ENCODE measurements at places on chromosomes 7 and 10.

- DNase-seq, result no peak
Observed at GRCh38 chr7:15407910-15408309, 153.9 kb downstream of the AGMO start.

DNA sequence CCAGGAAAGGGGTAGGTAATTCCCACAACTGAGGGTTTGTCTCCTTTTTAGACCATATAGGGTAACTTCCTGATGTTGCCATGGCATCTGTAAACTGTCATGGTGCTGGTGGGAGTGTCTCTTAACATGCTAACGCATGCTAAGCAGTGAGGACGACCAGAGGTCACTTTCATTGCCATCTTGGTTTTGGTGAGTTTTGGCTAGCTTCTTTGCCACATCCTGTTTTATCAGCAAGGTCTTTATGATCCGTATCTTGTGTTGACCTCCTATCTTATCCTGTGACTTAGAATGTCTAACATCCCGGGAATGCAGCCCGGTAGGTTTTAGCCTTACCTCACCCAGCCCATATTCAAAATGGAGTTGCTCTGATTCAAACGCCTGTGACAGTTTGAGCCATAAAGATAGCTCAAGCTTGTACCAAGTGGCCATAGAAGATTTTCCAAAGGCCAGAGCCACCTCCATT, 176.0 kb upstream of the NAMPT start:
- DNase-seq, result no peak

DNA sequence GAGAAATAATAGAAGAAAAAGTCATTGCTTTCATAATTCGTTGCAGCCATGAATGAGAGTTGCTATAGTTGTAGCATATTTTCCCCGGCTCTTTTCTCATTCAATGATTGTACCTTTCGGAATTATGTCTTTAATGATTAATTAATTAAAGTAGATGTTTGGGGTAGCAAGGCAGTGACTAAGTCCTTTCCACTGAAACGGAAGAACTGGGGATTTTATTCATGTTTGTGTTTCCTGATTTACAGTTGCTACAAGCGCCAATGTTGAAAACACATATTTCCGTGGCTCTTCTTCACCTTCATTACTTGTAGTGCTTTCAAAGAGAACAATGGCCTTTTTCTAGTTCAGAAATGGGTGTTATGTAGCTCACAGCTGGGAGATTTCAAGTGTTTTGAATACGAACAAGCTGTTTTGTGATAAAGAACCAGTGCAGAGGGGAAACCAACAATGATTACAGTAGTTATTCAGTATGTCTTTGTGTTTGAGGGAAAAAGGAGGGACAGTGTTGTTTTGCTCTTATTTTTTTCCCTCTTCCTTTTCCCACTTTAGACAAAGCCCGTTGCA, 153.5 kb downstream of the NSUN6 start:
- no peak for DNase-seq

GRCh38 chr7:25894902-25895791, 256.9 kb upstream of the NFE2L3 start:
- no peak for DNase-seq

DNA sequence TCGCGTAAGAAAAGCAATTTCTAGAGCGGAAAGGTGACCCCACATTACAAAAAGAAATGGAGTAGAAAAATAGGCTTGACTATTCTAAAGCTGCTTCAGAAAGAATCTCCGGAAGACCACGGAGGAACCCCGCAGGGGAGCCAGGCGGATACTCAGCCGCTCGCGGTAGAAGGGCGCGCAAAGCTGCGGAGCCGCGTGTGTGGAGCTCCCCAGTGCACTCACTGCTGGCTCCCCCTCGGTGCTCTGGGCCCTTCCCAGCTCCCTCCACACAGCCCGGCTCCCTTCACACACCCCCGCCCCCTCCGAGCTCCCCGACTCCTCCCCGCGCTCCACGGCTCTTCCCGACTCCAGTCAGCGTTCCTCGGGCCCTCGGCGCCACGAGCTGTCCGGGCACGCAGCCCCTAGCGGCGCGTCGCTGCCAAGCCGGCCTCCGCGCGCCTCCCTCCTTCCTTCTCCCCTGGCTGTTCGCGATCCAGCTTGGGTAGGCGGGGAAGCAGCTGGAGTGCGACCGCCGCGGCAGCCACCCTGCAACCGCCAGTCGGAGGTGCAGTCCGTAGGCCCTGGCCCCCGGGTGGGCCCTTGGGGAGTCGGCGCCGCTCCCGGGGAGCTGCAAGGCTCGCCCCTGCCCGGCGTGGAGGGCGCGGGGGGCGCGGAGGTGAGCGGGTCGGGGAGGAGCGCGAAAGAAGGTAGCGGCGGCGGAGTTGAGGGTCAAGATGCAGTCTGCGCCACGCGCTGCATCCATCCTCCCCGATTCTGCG, at the start of gene STEAP2:
TSS of gene STEAP2 (plus strand) at position 350 of the 758 bp plus-strand sequence. CDS start 13,343 bp downstream, outside the sequence.
- DNase-seq, result peak; percentile 86

DNA sequence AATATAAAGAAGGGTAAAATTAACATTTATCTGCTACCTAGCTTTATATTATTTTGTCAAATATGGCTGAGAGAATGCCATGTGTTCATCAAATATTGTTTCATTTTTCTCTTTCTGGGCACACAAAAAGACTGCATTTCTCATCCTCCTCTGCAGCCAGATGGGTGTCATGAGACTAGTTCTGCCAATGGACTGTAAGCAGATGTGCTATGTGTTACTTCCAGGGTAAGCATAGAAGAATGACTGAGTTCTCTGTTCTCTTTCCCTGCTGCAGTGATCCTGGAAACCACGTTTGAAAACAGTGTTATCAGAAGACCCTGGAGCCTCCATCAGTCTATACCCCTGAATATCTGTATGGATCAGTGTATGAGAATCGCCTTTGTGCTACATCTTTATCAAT, 24.1 kb upstream of the SLK start:
- no peak for DNase-seq

GRCh38 chr10:116632596-116633215, 12.0 kb downstream of the PNLIPRP2 start:
- DNase-seq, result no peak

DNA sequence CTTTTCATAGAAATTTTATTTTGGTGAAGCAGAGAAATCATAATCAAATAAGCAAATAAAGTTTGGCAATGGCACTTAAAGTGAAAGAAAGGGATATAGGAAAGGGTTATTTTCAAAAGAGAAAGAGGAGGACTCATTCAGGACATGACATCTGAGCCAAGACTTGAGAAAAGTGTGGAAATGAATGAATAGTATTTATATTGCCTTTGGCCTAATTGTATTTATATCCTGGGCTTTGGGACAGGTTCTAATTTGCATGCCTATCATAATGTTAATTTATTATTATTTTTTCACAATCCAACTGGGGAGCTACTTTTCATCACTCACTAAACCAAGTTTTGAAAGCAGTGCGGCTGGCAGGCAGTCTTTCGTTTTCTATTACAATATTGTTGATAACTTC, 376.8 kb downstream of the HGF start:
- DNase-seq, result no peak

GRCh38 chr7:107312418-107312817, 143.6 kb downstream of the HBP1 start:
- DNase-seq, result no peak

- no peak for DNase-seq
Observed at GRCh38 chr10:48495282-48496045, 109.4 kb downstream of the ARHGAP22 start.

DNA sequence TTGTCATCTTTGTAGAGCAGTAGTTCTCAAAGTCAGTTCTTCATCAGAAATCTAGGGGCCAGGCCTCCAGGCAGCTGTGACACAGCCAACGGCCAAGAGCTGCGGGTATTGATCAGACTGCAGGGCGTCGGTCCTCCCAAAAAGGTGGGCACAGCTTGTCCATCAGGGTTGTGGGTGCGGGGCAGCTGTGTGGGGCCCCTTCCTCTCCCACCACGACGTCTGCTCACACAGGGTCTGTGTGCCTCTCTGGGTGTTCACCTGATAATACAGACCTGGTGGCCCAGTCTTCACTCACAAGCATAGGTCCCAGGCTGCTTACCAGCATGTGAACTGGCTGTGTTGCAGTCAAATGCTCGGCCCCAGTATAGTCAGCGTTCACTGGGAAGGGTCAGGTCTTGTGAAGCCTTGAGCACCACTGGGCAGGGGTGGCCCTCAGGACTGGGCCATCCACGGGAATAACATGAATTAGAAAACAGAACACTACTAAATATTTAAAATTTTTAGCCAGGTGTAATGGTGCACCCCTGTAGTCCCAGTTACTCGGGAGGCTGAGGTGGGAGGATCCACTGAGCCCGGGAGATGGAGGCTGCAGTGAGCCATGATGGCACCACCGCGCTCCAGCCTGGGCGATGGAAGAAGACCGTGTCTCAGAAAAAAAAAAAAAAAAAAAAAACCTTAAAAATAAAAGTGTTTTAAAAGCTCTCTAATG, 102.8 kb upstream of the DIP2C start:
- no peak for DNase-seq

DNA sequence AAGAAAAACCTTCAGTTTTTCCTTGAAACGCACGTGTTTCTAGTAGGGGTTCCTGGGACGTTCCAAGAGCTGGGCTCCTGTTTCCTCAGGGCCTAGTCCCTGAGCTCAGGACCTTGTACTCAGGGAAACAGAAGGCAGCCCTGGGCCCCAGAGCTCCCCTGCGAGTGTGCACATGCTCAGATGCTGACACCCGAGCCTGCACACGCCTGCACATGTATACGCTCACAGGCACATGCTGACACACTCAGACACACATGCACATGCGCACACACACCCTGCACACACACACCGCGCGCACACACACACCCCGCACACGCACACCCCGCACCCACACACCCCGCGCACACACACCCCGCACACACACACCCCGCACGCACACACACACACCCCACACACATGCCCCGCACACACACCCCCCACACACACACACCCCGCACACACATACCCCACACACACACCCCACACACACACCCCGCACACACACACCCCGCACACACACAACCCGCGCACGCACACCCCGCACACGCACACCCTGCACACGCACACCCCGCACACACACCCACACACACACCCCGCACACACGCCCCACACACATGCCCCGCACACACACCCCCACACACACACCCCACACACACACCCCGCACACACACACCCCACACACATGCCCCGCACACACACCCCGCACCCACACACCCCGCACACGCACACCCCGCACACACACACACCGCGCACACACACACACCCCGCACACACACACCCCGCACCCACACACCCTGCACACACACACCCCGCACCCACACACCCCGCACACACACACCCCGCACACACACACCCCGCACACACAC, 52.2 kb downstream of the CALML3 start:
- DNase-seq, result no peak

GRCh38 chr7:17931069-17931468, 9.2 kb downstream of the SNX13 start:
- no peak for DNase-seq

DNA sequence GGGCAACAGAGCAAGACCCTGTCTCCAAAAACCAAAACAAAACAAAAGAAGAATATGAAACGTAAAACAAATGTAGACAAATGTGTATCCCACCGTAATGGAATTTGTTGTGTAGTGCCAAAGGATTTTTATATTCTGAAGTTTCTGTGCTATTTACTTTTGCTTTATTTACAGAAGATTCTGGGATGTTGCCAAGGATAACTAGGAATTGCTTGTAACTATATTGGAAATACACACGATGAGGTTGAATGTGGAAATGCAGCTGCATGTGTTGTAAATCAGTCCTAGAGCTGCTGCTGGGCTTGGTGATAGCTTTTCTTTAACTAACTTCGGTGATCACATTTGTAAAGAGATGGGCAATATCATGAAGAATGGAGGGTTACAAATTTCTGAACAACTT, 39.5 kb downstream of the GALNT17 start:
- no peak for DNase-seq

DNA sequence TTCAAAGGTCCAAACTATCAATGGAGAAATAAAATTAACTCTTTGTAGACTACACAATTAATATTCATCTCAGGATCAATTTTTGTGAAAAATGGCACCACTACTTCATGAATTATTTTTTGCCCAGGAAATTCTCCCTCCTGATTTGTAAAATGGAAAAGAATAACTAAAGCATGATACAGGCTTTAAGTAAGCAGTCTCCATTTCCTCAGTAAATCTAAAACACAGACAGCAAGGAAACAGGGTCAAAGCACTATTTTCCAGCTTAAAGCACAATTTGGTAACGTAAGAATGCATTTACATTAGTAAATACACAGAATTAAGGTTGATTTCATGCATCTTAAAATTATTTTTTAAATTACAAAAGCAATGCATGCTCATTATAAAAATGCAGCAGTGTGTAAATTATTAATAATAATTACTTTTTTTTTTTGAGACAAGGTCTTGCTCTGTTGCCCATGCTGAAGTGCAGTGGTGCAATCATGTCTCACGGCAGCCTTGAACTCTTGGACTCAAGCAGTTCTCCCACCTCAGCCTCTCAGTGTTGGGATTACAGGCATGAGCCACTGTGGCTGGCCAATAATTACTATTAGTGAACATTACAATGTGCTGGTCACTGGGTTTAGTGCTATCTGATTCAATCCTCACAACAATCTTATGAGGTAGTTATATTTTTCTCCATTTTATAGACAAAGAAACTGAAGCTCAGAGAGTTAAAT, 26.1 kb upstream of the VCL start:
- no peak for DNase-seq

- no peak for DNase-seq
Observed at GRCh38 chr7:142196066-142196840, 61.6 kb downstream of the PRSS58 start.

GRCh38 chr10:30812018-30812851, 182.7 kb upstream of the LYZL2 start:
- no peak for DNase-seq

DNA sequence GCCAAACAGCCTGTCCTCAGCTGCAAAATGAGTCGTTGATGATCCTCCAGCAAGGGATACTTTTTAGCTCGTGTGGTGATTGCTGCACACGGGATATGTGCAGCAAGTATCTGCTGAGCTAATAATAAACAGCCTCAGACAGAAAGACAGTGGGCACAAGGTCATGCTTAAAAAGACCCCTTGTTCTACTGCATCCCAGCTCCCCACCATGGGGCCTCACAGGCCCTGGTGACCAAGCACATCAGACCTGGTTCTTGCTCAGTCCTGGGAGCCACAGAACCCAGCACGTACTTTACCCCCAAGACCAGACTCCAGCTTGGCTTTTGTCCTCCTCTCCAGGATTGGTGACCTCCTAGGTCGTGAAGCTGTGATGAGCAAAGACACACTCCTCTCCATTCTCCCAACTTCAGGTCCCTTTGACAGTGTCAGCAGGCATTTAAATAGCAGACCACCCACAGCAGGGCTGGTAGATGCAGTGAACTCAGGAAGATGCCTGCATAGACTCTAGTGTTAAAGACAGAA, 50.5 kb downstream of the EGFR start:
- no peak for DNase-seq

DNA sequence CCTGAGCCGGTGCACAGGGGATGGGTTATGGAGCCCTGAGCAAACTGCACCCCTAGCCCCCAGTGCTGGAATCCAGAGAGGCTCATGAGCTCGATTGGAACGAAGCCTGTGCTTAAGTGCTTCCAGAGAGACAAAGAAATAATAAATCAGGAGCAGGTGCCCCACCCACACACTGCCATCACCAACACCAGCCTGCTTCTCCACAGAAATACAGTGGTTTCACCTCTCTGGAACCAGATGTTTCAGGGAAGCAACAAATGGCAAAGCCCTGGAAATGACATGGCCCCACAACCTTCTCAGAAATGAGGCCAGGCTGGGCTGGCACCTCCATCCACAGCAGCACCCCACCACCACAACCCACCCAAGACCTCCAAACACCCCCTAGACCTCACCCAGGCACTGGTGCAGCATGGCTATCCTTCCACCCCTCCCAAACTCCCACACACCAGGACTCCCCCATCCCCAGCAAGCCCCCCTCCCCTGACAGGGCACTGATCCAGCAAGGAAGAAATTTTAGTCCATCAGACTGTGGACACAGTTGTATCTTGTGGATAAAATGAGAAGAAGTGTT, 4.1 kb upstream of the SLC18A3 start:
- no peak for DNase-seq

- no peak for DNase-seq
Observed at GRCh38 chr10:132497063-132497680, 40.4 kb upstream of the INPP5A start.
